CD4-positive, alpha-beta T cell treated with Interleukin-15 for 1 hour (primary cell): ENCODE measurements at places on chromosomes 7 and 10.

GRCh38 chr7:154469652-154470051 lies 417.5 kb downstream of the DPP6 start:
- no peak for DNase-seq

GRCh38 chr7:7832518-7832917 lies 114.1 kb upstream of the RPA3 start:
- DNase-seq = no peak

DNA sequence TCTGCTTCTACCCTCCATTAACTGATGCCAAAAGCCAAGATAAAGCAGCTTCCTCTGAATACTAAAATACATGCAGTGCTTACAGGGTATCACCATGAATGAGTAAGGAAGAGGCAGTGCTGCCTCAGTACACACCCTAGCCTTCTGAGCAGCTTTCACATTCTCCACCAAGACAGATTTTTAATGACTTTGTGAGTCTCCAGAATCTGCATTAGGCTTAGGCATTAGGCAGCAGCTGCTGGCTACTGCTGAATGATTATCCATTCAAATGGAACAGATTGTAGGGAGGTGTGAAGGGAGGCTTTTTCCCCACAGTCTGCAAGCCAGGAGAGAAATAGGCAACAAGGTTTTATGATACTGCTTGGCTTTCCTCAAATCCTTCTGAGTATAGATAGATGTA lies 1226.7 kb upstream of the LRRN3 start:
- no peak for DNase-seq

GRCh38 chr7:54996391-54996790 lies 22.4 kb upstream of the EGFR start:
- no peak for DNase-seq

DNA sequence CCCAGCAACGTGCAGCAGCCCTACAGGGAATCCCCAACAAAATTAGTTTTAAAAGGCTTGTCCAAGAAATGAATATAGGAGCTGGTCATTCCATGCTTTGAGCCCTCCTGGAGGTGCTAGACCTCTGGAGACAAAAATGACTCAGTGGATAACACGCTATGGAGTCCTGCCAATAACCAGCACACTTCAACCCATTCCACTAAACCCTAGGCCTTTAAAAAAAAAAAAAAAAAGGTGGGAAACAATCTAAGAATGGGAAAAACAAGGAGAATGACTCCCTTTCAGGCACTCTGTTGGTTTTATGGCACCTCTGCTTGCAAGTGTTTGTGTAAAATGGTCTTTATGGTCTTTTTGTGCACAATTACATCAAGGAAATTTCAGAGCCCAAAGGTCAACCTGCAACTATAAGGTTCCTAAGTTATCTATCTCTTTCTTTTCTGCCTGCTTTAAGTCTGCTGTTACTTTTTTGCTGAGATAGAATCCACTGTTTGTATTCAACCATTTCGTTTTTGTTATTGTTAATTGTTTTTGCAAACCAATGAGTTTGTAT lies 21.3 kb downstream of the AVL9 start:
- no peak for DNase-seq

DNA sequence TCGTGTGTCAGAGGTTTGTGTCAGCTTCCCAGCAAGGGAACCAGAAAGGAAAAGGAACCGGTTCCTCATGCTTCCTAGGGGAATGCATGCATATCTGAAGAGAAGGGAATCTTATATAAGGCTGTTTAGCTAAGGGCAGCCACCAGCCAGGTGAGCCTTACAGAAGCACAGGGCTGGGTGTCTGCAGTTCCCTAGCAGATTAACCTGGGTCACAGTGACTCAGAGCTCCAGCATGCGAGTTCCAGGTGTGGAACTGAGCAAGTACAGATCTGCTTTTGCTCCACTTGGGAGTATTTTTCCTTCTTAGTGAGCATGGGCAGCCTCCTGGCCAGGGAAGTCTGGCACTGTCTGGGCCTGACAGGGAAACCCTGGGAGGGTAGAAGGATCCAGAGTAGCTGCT lies 957 bp upstream of the ANKRD2 start:
- no peak for DNase-seq
